ENCODE measurements at places on chromosomes 16 and 17.

DNA sequence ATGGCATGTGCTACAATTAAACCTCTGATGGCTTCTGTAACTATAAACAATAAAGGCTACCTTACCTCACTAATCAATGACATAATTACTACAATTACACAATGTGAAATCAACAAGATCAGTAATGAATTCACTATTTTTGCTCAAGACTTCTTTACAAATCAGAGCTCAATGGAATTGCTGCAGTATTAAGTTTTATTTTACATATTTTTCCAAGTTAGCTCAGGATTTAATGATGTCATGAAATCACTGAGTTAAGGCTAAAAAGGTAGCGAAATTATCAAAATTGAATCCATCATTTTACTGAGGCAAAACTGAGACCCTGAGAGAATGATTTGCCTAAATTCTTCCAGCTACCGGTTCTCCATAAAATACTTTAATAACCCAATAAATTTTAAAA, 21.8 kb downstream of the ABCA5 start:
- no peak for DNase-seq

DNA sequence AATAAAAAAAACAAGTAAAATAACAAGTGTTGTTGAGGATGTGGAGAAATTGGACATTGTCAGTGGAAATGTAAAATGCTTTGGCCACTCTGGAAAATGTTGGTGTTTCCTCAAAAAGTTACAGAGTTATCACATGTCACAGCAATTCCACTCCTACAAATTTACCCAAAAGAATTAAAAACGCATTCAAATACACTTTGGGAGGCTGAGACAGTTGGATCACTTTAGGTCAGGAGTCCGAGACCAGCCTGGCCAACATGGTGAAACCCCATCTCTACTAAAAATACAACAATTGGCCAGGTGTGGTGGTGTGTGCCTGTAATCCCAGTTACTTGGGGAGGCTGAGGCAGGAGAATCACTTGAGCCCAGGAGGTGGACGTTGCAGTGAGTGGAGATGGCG, 5.6 kb downstream of the TOP3A start:
- DNase-seq, result no peak

DNA sequence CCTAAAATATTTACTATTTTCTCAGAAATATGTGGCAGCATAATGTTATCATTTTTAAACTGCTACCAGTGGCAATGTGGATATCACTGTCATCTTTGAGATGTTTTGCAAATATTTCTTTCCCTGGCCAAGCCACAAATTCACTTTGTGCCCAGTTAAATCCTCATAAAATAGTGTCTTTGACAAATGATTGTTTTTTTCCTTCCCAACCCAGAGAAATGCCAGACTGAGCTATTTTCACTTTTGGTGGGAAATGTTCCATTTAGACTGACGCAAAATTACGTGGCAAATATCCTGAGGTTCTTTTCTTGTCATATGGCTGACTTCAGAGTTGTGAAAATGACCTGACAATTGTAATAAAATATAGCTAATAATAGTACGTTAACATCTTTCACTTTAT, 807.0 kb upstream of the SOX9 start:
- no peak for DNase-seq

DNA sequence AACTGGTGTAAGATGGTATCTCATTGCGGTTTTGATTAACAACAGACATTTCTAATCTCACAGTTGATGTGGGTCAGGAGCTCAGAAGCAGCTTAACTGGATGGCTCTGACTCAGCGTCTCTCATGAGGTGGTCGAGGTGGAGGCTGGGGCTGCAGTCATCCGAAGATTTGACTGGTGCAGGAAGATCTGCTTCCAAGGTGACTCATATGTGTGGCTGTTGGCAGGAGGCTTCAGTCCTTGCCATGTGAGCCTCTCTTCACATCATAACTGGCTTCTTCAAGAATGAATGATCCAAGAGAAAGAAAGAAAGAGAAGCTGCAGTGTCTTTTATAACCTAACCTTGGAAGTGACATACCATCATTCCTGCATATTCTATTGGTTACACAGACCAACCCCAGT, 376.1 kb downstream of the SEC14L1 start:
- no peak for DNase-seq

DNA sequence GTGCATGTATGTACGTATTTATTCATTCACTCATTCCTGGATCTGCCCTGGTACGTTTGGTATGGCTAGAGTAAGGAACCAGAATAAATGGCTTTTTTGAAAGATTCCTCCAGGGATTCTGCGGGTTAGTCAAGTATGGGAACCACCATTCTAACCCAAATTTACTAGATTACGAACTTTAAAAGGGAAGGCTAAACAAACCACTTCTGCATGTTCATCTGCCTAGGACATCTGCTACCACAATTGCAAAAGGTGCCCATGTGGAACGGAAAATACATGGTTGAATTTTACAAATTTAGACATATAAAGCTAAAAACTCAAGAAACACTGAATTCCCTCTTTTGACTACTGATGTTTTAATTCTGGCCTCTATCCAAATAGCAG, 22.1 kb downstream of the CYTH1 start:
- DNase-seq, result no peak

GRCh38 chr16:15701975-15702970, 52.2 kb downstream of the NDE1 start:
- no peak for DNase-seq

GRCh38 chr17:48799069-48799723, 17.8 kb downstream of the TTLL6 start:
- no peak for DNase-seq

GRCh38 chr17:77306790-77307478, 166.2 kb downstream of the SEC14L1 start:
- DNase-seq, result no peak

GRCh38 chr16:30953511-30954124, 3.9 kb upstream of the SETD1A start:
- DNase-seq, result peak; percentile 82

DNA sequence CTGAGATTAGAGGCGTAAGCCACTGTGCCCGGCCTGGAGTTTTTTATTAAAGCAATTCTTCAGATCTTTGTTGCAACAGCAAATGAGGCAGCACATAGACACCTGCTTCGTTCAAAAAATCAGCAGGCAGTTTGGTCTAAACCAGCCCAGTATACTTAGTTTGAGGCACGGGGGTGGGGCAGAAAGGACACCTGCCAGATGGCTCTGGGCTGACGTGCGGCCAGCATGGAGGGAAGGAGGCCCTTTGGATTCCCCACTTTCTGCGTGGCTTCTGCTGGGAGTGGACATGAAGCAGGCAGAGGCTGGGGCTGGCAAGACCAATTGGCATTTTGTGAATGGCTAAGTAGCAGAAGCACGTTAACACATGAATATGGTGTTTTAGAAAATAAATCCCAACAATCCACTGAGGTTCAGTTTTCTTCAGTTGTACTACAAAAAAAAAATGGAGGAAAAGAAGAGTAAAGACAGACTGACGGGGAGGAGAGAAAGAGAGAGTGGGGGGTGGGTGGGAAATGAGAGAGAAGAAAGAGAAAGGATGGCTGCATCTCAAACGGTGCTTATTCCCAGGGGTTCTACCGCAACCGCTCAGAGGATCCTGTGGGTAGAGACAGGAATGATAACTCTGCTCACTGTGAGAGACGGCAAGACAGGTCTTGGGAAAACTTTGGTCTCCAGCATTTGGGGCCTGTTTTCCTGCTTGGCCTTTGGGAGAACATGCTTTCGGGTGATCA, 16.3 kb downstream of the C16orf46 start:
- DNase-seq, result no peak

GRCh38 chr16:71846431-71846830, 655 bp downstream of the ATXN1L start:
- no peak for DNase-seq

GRCh38 chr17:83085103-83085502, 5.7 kb downstream of the METRNL start:
- DNase-seq, result no peak

GRCh38 chr16:12600536-12601256, 203.0 kb downstream of the CPPED1 start:
- no peak for DNase-seq

- no peak for DNase-seq
These were observed 36.6 kb upstream of the CARMIL2 start for GRCh38 chr16:67608364-67608763.

DNA sequence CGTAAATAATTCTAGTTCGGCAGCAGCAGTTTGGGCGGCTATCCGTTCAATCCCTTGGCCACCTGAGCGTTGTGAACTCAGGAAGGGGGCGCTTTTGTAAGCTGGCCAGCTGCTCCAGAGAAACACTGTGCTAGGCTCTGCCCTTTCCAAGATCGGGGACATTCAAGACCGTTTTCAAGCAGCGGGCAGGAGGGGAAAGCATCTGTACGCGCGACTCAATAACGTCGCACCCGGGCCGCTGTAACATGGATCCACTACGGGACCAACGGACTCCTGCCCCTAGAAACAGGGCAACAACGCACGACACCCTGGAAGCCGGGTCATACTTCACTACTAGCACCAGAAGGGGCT, 463 bp downstream of the TOP2A start:
- no peak for DNase-seq

DNA sequence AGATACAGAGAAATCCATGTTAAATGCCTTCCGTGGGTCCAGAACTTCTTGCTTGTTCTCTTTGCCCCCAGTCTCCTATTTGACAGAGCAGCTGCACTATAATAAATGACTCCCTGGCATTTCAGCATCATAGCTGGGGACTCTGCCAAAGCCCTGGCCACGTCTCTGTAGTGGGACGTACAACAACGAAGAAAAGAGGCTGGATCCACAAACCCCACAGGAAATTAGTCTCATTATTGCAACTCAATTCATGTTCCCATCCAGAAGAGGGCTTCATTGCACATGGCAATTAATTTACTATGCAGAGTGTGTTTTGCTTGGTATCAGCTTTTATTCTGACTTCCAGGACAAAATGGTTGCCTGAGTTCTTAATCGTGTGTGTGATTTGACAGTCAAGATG, 121.3 kb downstream of the CDH13 start:
- peak; percentile 4 for DNase-seq

DNA sequence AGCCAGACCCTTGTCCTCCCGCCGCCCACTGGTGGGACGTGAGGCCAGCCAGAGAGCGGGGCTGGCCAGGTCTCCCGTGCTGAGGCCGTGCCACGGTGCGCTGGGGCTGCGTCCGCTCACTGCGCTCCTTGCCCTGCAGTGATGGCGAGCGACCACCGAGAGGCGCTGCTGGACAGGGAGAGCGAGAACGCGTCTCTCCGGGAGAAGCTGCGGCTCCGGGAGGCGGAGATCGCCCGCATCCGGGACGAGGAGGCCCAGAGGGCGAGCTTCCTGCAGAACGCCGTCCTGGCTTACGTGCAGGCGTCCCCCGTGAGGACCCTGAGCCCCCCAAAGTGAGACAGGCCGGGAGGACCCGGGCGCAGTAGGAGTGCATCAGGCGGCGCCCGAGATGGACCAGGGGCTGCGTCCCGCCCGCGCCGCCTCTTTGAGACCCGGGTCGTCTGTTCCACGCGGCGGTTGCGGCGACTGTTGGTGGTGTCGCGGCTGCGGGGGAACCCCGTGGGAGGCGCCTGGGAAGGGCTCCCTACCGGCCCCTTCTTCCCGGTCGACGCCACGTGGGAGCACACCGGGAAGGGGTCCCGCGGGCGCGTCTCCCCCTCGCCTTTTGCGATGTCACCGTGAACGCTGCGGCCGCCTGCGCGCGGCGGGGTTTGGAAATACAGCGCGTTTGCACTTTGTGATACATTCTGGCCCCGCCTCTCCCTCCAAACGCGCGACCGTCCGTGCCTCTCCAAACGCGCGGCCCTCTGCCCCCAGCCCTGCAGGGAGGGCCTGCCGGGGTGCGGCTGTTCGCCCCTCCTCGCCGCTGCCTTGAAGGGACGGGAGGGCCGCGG, 792 bp upstream of the RAC3 start:
- DNase-seq, result no peak

Data from renal pelvis (tissue), 12 donors.